Left colon (tissue), 2 donors: ENCODE measurements at places on chromosomes 5 and 9.

DNA sequence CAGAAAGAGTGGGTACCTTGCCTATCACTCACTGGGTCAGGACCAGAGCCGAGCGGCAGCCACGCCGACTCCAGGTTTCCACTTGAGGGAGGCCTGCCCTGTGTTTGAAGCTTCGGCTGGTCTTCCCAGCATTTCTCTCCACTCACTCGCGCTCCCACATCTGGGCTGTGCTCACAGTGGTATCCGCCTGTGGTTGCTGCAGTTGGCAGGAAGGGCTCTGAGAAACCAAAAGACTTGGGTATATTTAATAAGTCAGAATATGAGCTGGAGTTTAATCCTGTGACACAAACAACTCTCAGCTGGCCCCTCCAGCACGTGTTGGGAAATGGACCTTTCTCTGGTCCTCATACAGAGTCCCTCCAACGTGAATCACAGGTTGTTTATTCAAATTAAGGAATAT lies 70.9 kb downstream of the SPRY4 start:
- no peak for DNase-seq

DNA sequence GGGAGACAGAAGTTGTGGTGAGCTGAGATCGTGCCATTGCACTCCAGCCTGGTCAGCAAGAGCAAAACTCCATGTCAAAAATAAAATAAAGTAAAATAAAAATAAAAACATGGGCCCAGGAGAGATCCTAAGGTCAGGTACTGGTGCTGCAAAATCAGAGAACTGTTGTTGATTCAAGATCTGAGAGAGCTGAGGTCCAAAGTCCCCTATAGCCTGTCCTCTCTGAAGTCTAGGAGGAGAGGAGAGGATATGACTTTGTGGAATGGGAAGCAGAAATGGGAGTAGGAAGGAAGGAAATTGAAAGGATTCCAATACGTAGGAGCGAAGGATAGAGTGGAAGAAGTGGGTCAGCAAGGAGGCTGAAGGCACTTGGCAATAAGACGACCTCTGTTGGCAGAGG lies 4.6 kb upstream of the OR1L4 start:
- DNase-seq, result no peak

GRCh38 chr5:154498994-154499393 lies 21.0 kb upstream of the HAND1 start:
- DNase-seq, result no peak

GRCh38 chr5:113039229-113039933 lies 62.8 kb downstream of the DCP2 start:
- no peak for DNase-seq

DNA sequence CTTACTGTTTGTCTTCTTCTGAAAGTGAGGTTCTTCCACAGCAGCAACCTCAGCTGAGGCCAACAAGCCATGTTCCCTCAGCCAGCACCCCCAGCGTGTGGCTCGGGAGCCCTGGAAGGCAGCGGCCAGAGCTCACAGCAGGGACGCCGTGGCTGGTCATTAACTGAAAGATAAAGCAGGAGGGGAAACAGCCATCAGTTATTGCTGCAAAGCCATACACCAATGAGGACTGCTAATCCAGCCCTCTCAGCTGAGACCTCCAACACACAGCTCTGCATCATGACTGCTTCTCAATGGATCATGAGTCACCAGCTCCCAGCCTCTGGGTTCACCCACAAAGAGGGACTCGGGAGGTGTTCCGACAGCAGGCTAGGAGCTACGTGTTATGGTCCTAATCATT lies 24.3 kb downstream of the ABCA1 start:
- DNase-seq, result no peak

- DNase-seq, result no peak
Observed at GRCh38 chr5:126636956-126637355, 36.2 kb downstream of the PHAX start.

DNA sequence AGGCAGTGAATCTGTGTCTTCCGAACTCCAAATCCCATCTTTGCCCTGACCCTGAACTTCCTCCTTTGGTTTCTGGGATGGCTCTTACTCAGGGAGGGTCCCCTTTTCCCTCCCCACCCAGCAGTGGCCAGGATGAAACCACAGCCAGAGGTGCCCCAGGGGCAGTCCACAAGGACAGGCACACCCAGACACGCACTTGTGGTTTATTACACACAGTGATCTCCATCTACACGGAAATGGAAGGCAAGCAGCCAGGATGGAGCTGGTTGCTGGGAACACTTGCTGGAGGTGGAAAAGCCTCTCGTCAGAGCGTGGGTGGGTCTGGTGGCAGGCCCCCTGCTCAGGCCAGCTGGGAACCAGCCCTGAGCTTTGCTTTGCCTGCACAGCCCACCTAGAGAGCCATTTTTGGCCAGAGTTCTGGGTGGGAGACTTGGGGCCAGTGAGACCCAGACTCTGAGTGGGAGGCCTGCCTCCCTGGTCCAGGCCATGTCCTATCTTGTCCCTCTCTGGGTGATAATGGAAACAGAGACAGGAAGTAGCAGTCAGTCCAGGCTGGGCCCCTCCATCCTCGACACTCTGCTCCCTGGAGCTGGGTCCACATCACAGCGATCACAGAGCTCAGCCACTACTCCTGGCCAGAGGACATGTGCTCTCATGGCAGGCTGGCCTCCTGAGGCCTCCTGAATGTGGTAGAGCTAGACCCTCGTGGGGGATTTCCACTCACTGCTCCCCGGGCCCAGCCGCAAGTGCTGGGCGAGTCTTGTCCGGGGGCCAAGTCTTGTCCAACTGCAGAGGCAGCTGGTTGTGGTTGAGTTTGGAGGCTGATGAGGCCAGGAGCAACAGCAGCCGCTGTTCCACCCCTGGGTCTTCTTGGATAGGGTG lies 5.1 kb upstream of the PHYKPL start:
- DNase-seq, result peak; percentile 71

- peak; percentile 7 for DNase-seq
Observed at GRCh38 chr9:3893519-3893918, 367.7 kb upstream of the RFX3 start.

- no peak for DNase-seq
Observed at GRCh38 chr5:40046792-40047191, 622.0 kb upstream of the DAB2 start.

DNA sequence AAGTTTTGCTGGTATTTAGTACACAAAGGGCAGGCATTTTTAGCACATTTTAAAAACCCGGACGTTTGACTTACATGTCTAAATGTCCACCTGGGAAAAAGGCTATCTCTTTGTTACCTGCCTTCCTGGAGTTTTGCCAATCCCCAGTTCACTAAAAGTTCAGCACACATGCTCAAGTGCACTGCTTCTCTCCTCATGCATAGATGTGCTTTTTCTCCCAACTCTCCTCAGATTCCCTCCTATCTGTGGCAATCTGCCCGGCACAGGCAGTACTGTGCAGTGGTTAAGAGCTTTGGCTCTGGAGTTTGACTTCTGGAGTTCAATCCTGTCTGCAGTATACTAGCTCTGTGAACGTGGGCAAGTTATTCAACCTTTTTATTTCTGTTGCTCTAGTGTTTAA lies 8.3 kb upstream of the CCNO start:
- no peak for DNase-seq

GRCh38 chr5:171597946-171598640 lies 178.6 kb downstream of the FGF18 start:
- no peak for DNase-seq

DNA sequence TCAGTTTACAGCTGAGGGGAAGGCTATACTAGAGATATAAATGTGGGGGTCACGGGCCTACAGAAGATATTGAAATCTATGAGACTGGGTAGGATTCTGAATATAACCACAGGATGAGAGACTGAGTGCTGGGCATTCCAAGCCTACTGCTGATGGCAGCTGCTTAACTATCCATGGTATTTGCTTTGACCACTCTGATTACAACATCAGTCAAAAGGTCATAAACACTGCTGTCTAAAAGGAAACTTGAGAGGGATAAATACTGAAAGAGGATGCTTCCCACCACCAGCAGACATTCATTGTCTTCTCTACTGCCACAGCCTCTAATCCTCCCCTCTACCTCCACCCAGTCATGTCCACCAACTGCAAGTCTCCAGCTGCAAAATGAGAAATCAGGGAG lies 3.8 kb downstream of the ZNF622 start:
- no peak for DNase-seq

DNA sequence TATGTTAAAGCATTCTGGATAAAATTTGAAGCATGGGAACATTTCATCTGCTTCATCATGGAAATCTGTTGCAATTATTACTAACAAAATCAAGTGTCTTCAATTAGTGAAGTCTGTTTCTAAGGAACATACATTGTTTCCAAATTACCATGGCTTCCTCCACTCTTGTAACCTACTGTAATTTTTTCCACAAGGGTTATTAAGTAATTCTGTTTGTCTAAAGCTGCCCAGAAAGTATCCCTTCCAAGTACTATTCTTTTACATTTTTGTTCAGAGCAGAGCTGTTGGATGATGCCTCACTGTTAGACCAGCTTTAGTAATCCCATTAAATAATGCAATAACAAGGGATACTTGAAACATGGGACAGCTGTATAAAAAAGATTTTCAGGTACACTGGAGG lies 483.5 kb upstream of the CD180 start:
- DNase-seq, result no peak

DNA sequence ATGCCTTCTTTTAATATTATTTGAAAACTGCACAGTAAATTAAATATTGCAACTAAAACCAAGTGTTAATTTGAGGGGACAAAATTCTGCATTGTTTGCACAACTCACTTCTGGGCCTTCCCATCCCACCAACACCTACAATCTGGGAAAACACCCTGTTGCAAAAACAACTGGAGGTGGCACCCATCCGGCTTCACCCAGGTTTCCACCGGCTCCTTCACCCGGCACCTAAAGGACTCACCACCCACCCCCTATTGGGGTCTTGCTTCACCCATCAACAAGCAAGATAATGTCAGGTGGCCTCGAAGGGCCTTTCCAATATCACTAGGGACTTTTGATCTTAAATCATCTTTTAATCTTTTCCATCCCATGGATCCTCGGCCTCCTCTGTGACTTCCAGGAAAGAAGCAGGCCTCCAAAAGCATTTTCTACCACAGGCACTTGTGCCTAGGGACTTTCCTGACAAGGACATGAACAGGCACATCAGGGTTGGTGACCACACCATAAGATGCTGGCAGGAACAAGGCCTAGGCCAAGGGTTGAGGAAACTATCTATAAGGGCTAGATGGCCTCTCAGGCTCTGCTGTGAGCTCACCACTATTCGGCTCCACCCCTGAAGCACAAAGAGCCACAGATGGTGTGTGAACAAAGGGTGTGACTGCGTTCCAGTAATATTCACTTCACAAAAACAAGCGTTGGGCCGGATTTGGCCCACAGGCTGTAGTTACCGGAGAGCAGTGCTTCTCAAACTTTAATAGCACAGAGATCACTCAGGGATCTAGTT lies 205.1 kb downstream of the AUH start:
- DNase-seq, result no peak

GRCh38 chr9:135120249-135120648 lies 32.8 kb downstream of the OLFM1 start:
- no peak for DNase-seq

DNA sequence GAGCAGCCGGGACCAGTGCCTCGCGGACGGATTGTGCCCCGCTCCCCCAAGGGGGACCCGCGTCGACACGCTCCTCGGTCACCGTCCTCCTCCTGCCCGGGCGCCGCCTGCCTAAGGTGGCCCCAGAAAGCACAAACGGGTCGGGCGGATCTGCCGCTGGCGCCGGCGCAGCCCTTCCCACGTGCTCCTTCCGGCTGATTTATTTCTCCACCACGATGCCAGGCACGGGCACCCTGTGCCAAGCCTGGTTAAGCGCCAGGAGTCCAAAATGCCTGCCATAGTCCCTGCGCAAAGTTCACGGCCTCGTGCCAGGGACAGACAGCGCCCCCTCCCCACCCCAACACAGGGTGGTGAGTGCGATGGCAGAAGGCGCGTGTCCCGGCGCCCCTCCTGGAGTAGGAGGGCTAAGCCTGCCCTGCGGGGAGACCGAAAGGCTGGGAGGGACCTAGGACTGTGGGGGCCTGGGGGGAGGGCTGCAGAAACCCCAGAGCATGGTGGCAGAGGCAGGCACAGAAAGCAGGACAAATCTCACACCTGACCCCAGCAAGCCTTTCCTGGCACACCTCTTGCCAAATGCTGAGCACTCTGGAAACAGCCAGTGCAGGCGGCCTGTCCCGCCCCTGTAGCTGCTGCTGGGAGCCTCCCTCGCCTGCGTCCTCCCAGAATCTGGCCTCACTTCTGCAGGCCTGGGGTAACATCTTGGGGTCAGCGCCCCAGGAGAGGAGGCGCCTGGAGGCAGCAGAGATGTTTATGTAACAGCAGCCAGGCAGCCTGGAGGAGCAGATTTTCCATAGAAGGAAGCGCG lies 1.1 kb upstream of the NOTCH1 start:
- peak; percentile 89 for DNase-seq

DNA sequence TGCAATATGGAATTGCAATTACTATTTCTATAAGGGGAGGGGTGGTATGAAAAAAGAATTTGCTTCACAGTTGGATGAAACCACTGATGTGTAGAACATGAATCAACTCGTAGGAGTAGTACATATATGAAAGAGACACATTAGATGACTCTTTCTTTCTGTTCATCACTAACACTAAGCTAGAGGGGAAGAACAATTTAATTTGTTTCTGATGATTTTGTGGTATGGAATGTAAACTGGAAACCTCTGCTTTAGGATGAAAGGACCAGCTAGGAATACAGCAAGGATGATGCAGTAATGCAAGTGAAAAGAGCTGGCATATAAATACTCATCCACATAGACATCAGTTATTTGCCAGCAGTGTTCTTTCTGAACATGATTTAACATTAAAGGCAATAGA lies 113.4 kb downstream of the PAPPA start:
- no peak for DNase-seq

- no peak for DNase-seq
Observed at GRCh38 chr5:172941067-172941516, 18.1 kb upstream of the RPL26L1 start.

- no peak for DNase-seq
Observed at GRCh38 chr5:139955053-139955605, 88.0 kb downstream of the NRG2 start.

- DNase-seq, result peak; percentile 25
Observed at GRCh38 chr9:127159325-127159801, 36.9 kb upstream of the ANGPTL2 start.
